ENCODE measurements at places on chromosomes 7 and 10.

DNA sequence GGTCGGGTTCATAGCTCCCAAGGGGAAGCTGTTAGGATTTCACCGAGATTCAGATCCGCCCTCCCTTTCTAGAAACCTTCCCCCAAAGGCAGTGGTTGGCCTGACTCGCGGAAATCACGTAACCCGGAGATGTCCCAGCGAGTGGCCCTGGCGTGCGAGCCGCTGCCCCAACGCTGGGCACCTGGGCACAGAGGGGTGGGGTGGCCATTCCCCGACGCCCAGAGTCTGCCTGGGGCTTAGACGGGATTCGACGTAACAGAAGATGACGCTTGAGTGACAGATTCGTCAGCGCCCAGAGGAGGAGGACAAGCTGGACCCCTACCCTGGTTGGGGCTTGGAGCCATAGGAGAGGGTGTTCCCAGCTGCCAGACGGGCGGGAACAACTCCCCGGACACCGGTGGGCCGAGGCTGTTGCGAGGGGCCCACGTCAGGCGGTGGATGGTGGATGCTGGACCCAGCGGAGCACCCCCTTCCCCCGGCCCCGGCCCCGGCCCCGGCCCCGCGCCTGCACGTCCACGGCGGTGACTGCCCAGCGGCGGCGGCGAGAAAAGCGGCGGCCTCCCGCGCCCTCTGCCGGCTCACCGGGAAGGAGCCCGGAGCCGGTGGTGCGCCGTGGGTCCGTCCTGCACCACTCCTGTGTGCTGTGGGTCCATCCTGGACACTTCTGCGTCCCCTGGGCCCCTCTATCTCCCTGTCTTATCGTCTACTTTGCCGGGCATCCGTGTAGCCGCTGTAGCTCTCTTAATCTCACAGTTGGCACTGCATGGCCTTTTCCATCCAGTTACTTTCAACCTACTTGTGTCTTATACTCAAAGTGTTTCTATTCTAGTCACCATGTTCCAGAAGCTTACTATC lies 35.4 kb upstream of the KNDC1 start:
- no peak for DNase-seq

GRCh38 chr7:25314094-25314730 lies 85.9 kb upstream of the NPVF start:
- DNase-seq = no peak

GRCh38 chr7:485188-486081 lies 34.2 kb downstream of the PDGFA start:
- DNase-seq = no peak

- no peak for DNase-seq
Measured at GRCh38 chr7:82036146-82036886, 266.5 kb upstream of the HGF start.

DNA sequence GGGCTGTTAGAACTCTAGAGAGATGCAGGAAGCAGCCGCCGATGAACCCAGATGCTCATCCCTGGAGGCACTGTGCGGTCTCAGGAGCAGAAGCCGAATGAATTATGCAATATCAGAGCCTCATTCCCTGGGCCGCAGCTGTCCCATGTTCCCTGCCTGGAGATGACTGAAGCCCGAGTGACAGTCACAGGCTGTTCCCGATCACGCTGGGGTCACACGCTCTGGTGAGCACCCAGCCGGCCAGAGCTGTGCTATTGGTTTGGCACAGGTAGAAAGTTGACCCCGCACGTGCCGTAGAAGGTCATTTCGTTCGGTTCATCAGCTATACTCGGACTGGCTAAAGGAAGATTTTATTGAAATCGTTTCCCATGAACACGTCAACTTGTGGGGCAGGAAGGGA lies 140.5 kb upstream of the SH2B2 start:
- DNase-seq = no peak

DNA sequence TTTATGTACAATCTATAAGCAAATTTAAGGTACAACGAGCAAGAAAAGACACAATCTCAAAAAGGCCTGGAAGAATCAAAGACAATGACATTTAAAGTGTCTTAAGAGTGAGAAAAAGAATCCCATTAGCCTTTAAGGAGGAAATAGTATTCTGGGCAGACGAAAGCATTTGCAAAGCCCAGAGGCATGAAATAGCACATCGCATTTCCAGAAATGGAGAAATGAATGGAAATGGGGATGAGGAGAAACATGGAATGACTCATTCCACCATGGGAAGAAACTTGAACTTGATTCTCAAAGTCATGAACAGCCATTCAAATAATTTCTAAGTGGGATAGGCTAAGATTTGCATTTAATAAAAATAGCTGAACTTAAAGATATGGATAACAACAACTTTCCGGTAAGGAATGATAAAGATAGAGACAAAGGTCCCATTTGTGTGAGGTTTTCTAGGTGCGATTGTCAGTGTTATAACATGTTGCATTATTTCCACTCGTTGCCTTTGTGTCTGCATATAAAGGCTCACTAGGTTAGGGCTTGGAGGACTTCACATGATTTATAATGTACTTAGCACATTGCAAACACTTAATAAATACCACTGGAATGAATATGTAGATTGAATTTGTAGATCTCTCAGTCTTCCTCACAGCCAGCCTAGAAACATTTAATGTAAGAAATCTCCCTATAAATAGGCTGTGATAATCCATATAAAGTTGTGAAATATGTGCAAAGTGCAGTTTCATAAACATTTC lies 310.3 kb upstream of the KLF6 start:
- DNase-seq = no peak

DNA sequence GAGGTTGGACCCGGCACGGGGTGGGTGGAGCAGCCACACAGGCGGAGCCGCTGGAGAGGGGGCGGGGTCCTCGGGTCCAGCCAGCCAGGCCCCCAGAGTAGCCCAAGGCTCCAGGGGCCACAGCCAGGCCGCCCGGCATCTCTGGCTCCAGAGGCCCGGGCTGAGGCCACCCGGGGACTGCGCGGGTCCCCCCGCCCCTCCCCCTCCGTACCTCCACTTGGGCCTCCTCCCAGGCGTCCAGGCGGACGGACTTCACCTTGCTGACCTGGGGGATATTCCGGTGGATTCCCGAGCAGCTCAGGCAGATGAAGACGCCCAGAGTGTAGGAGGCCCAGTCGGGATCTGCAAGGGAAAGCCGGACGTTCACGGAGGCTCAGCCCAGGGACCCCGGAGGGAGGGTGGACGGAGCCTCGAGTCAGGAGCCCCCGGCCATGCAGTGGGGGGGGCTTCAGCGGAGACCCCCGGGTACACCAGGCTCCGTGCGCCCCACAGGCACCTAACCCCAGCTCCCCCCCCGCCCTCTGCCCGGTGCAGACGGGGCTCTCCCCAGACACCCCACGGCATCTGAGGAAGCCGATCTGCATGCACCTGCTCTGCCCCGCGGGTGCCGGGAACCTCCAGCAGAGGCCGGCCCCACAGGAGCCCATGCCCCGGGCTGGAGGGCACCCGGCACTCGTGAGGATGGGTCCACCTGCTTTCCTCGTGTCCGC lies 19.2 kb downstream of the ADAP1 start:
- no peak for DNase-seq

DNA sequence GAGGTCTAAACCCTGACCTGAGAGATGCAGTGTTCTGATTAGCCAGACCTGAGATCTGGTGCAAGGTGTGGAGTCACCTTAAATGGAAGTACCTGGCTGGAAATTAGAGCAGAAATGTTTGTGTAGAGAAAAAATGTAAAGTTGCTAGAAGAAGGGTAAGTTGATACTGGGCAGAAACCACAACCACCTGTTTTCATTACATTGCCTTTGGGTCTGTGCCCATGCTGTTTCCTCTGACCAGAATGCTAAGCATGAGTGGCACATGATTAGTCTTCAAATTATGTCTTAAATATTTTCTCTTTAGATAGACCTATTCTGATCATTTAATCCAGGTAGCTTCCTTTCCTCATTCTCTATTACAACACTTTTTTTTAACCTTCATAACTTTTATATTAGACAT lies 69.0 kb downstream of the CASD1 start:
- DNase-seq = no peak

GRCh38 chr10:13483951-13484350 lies 44.9 kb downstream of the BEND7 start:
- DNase-seq = no peak

GRCh38 chr10:12707461-12708185 lies 293.9 kb downstream of the CCDC3 start:
- DNase-seq = peak; percentile 52

- DNase-seq = no peak
Measured at GRCh38 chr10:51000164-51000563, 74.1 kb upstream of the PRKG1 start.

DNA sequence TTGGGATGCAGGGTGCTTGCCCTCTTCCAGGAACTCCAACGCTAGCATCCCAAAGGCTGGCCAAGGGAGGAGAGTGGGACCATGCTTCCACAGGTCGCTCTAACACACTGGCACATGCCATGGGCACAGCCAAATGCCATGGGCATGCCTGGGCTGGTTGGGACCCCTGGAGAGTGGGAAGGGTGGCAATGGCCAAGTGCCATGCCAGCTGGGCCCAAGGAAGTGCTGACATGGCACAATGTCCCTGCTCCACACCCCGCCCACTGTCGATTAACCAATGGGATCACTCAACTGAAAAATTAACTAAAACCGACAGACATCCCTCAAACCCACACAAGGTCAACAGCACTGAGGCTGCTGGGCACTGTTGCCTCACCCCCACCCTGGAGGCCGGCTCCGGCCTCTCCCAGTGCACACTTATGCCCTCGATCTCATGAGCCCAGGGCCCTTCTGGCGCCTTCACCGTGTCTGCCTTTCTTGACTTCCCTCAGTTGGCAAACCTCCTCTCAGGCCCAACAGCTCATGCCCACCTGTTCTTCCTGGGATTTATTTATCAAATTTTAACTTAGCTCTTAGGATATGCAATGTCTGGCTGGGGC lies 83.4 kb downstream of the GOLGA7B start:
- DNase-seq = no peak

- DNase-seq = peak; percentile 22
Measured at GRCh38 chr10:70774810-70775678, 10.1 kb downstream of the TBATA start.

DNA sequence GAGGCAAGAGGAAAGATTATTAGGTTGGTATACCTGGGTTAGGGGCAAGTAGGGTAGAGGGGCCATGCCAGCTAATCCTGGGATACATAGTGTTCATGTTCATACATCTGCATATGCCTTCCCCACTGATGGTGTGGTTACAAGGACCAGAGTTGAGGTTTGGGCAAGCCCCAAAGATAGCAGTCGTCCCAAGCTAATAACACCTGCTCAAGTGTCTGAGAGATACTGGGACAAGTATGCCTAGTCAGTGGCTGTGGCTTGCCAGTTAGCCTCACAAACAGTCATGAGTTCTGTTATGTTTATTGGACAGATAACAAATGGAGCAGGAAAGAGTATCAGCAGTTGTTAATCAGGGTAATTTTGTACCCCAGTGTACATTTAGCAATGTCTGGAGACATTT lies 139.6 kb downstream of the ADAM22 start:
- DNase-seq = no peak

DNA sequence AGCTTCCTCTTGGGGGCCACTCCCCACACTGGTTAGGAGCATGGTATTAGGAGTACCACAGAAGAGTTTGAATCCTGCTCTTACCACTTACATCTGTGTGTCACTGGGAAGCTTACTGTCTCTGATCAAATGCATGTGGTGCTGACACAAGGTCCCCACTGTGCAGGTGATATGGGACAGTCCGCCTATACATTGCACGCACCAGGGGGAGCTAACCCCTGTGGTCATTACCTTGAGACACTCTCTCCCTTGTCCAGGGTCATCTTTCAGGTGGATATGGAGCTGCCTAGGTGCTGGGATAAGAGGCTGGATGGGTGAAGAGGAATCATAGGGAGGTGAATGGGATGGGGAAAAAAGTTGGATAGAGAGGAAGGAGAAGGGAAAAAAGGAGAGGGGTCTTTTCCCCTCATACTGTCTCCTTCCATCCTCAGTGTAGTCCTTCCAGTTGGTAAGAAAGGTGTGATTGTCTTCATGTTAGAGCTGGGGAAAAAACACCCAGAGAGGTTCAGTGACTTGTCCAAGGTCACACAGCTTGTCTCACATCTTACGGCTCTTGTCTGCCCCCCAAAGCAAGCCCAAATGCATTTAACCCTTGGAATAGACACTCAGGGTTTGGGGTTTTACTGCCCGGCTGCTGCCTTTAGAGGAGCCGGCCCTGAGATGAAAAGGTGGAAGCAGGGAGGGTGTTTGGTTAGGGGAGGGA lies 125.9 kb downstream of the CDH23 start:
- DNase-seq = no peak

GRCh38 chr10:62528441-62528840 lies 154.3 kb downstream of the ZNF365 start:
- DNase-seq = no peak

DNA sequence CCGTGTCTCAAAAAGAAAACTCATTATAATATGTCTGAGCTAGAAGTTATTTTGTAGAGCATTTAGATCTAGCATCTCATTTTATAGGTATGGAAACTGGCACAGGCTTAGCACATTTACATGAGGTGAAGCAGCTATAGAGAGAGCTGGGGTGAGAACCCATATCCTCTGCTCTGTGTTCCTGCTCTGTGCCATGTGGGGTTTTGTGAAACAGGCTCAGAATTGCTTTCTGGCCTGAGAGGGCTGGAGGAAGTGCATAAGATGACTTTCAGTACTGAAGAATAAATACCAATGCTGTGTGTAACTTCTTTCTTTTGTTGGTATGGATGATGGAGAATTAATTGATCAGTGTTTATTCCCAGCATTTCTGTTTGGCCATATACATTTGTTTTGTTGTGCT lies 159.1 kb downstream of the LRRC4 start:
- DNase-seq = no peak

DNA sequence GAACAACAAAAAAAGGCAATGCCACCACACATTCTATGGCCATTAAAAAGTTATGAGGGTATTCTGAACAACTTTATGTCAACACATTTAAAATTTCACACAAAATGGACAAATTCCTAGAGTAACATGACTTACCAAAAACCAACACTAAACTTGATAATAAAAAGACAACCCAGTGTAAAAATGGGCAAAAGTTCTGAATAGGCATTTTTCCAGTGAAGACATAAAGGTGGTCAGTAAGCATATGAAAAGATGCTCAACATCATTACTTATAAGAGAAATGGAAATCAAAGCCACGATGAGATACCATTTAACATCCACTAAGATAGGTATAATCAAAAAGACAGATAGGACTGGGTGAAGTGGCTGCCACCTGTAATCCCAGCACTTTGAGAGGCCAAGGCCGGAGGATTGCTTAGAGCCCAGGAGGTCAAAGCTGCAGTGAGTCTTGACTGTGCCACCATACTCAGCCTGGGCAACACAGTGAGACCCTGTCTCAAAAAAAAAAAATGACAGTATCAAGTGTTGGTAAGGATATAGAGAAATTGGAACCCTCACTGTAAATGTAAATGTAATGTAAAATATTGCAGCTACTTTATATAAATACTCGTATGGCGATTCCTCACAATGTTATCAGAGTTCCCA lies 71.1 kb upstream of the OIT3 start:
- DNase-seq = no peak

DNA sequence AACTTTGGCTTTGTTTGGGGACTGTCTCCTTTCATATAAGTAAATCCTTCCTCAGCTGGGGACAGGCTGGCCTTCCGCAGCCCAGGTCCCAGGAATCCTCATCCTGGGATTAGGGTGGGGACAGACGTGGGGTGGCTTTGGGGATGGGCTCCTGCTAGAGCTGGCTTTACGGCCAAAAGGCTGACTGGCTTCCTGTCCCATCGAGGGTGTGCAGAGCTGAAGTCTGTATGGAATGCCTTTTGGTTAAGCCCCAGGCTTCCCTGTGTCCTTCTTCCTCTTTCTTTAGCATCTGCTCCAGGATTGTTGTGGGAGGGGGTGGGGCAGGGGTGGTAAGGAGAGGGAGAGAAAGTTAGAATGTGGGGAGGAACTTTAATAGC lies 59.4 kb upstream of the AQP1 start:
- DNase-seq = no peak
